Stimulated activated CD4-positive, alpha-beta T cell treated with anti-CD3 and anti-CD28 coated beads, Interleukin-2, amount 100 ng/mL, for 24 hours (primary cell): ENCODE measurements at places on chromosomes 3 and 15.

DNA sequence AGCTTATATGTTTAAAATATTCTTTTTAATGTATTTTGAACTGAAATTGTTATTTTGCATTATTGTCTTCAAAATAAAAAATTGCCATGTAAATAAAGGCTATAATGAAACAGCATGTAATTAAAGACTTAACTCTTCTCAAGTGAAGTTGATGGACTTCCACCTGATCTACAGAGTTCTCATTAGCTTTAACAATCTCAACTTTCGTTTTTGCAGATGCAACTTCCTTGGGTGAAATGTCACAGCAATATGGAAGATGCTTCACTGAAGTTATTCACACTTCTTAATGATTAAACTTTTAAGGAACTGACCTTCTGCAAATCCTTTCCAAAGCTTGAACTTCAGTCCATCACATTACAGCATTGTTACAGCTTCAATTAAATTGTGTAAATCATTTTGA, 63.6 kb downstream of the OSTN start:
- DNase-seq: no peak

GRCh38 chr3:192899540-192899982, 18.1 kb downstream of the MB21D2 start:
- no peak for DNase-seq

GRCh38 chr15:41495736-41496599, 2.3 kb downstream of the ITPKA start:
- DNase-seq: no peak

DNA sequence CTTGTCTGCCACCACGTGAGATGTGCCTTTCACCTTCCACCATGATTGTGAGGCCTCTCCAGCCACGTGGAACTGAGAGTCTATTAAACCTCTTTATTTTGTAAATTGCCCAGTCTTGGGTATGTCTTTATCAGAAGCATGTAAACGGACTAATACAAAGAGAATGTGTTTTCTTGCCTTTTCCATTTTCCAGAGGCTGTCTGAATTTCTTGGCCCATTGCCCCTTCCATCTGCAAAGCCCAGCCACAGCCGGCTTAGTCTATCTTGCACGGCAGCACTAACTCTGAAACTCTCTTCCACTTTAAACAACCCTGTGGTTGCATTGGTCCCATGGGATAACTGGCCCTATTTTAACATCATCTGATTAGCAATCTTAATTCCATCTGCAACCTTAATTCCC, 215.3 kb downstream of the LRTM1 start:
- no peak for DNase-seq

DNA sequence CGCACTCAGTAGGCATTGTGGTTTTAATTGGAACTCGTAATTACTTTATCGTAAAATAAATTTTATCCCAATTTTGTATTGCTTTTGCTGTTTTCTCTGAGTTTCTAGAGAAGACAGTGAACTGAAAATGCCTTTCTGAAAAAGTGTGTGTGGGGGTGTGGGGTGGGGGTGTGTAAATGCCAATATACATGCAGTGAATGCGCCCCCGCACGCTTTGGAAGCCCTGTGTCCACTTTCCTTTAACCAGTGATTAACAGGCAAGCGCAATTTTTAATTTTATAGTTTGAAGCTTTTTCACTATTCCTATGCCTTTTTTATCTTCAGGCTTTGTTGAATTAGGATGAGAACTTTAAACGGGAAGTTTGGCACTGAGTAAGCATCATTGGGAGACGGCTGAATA, 47.4 kb upstream of the GMNC start:
- DNase-seq: no peak

- no peak for DNase-seq
These were observed 200.6 kb downstream of the MYRIP start for GRCh38 chr3:40009991-40010390.
